CD4-positive, alpha-beta T cell treated with Interleukin-4 for 4 hours (primary cell): ENCODE measurements at places on chromosomes 6 and 20.

- no peak for DNase-seq
These were observed 24.6 kb downstream of the COL11A2 start for GRCh38 chr6:33167374-33168283.

DNA sequence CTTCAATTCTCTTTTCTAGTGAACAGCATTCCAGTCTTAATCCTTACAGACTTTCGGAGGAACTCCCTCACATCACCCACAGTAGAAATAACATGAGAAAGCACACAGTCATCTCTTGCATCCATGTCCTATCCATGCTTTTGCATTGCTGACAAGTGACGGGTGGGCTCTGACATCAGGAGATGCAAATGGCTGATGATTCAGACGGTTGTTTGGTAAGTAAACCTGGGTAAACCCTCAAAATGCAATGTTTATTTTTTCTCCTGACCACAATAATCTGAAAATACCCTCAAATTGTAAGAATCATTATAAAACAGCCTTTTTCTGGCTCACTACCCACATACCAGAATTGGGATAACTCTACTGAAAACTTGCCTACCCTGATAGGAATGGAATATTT, 792.0 kb downstream of the MAFB start:
- DNase-seq: no peak

- DNase-seq: no peak
These were observed 334.6 kb downstream of the ESR1 start for GRCh38 chr6:152142105-152142504.

GRCh38 chr20:16624106-16624505, 50.9 kb upstream of the KIF16B start:
- DNase-seq: no peak

GRCh38 chr20:1945660-1946059, 48.2 kb downstream of the PDYN start:
- DNase-seq: no peak

GRCh38 chr6:1801401-1801800, 191.7 kb downstream of the FOXC1 start:
- no peak for DNase-seq

- no peak for DNase-seq
These were observed 6.3 kb downstream of the PPP1R14C start for GRCh38 chr6:150149146-150149545.

DNA sequence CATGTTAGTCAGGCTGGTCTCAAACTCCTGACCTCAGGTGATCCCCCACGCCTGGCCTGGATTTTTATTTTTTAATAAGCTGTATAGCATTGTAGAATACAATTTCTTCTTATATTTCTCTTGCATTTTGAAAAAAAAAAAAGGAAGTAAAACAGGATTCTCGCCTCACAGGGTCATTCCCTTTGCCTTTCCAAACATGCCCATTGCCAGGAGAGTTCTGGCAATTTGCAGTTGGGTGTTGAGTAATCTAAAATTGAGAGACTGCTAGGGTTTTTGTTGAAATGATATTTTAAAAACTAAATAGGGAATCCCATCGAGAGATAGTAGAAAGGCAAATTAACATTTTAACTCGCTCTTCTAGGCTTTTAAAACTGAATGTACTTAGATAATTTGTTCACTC, 196.1 kb downstream of the JARID2 start:
- DNase-seq: no peak

GRCh38 chr20:44576297-44576696, 6.1 kb upstream of the PKIG start:
- no peak for DNase-seq

- DNase-seq: no peak
These were observed 90.2 kb upstream of the CDH4 start for GRCh38 chr20:61161726-61162390.

GRCh38 chr20:32315399-32315798, 37.9 kb downstream of the KIF3B start:
- DNase-seq: no peak

DNA sequence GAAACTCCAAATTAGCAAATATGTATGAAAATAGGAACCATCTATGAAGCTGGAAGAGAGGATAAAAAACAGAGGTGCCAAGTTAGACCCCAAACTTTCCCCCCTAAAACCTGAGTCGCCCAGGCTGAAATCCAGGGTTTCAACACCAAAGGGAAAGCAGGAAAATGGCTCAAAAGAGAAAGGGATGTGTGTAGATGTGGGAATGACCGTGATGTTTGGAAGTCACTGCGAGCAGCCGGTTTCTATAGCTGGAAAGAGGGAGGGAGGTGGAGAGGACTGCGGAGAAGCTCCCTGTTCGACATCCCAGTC, 4.5 kb downstream of the RING1 start:
- no peak for DNase-seq

- DNase-seq: no peak
These were observed 930.1 kb upstream of the MAN1A1 start for GRCh38 chr6:120279466-120280167.

DNA sequence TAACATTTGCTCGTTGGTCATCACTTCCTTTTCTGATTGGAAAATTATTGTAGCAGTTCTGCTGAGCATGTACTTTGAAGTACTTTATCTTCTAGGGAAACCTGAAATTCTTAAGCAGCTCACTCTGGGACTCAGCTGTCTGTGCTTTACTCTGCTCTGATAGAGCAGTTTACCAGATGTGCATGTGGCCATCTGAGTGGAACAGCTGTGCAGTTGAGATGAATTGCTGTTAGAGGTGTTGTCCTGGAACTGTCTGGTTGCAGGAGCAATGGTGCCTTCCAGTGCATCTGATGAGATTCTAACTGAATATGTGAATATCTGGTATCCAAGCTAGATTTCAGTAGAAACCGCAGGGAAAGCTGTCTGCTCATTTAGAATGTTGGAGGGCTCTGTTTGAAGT, 27.2 kb downstream of the PANK2 start:
- DNase-seq: no peak

GRCh38 chr20:48070991-48071652, 285.8 kb upstream of the SULF2 start:
- DNase-seq: no peak

DNA sequence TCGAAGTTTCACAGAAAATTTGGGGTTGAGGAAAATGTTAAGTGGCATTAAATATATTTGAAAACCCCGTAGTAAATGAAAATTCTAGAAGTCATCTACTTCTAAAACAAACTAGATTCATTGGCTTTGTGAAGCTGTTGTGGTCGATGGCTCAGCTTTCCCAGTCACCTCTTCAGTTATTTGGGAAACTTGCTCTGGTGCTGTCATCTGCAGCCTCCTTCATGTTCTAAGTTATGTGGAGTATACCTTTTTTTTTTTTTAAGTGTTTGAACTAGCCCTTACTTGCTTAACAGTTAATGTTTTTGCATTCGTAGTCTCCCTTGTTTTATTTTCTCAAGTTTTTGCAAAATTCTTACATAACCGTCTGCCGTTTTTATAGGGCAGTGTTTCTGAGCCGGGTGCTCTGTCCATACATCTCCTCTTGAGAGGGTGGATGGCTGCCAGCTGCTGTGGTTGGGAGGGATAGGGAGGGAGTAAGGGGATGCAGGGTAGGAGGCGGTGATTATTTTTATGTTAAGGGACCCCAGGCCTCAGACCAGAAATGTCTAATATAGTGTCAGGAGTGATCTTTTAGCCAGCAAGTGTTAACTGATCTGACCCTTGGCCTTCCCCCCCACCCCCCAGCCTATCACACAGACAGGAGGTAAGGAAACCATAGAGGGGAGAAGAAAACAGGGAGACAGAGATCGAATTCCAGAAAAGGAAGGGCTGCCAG, 7.1 kb downstream of the RREB1 start:
- DNase-seq: no peak

DNA sequence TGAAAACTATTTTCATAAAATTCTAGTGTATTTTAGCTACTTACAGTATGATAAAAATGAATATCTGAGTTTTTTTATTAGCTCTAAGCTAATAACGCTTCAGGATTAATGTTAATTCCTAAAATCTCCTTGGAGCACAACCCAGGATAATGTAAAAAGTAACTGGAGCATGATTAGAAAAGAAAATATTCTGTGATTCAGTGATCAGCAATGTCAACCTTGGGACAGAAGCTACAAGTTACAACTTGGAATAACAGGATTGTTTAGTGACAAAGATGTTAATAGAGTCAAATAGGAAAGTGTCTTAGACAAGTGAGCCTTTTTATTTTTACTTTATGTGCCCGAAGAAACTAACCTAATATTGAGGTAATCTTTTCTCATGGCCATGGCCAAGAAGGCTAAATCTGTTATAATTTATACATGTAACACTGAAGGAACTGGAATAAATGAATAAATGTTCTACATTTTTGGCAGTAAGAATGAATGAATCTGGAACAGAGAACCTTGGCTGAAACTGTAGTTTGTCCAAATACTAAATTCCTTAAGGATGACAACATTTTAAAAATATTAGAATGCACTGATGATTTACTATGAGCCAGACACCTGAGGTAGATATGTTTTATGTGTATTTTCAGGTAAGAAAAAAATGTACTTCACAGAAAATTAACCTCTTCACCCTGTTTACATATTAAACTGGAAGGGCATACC, 994.0 kb downstream of the GRIK2 start:
- no peak for DNase-seq

DNA sequence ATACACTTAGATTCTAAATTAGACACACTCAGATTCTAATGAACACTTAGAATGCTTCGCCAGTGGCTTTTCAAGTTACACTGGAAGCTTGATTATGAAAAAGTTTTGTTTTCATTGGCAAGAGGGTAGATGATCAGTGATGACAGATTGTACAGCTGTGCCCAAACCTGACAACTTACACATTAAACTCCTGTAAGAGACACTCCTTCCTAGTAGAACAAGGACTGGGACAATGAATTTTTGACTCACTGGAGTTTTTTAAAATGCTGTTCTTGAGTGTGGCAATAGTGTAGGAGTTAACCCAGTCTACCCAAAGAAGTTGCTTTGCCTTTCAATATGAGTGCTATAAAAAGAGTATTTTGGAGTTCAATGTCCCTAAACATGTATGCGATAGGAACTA, 140.8 kb downstream of the SLC16A10 start:
- no peak for DNase-seq

DNA sequence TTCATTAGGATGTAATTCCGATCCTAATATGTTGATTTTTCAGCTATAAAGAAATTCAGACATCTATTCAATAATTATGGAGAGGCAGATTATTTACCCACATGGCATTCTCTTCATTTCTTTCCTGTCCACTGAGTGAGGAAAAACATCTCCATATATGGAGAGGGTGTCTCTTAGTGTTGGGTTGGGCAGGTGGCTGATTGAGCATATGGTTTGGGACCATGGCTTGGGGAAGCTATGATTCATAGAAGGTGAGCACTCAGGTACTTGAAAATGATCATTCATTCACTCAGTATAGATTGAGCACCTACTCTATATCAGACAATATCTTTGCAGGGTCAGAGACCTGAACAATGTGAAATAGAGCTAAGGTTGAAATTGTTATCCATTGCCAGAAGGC, 41.3 kb upstream of the IL20RA start:
- no peak for DNase-seq

GRCh38 chr20:37523911-37524700, 3.1 kb downstream of the NNAT start:
- no peak for DNase-seq

DNA sequence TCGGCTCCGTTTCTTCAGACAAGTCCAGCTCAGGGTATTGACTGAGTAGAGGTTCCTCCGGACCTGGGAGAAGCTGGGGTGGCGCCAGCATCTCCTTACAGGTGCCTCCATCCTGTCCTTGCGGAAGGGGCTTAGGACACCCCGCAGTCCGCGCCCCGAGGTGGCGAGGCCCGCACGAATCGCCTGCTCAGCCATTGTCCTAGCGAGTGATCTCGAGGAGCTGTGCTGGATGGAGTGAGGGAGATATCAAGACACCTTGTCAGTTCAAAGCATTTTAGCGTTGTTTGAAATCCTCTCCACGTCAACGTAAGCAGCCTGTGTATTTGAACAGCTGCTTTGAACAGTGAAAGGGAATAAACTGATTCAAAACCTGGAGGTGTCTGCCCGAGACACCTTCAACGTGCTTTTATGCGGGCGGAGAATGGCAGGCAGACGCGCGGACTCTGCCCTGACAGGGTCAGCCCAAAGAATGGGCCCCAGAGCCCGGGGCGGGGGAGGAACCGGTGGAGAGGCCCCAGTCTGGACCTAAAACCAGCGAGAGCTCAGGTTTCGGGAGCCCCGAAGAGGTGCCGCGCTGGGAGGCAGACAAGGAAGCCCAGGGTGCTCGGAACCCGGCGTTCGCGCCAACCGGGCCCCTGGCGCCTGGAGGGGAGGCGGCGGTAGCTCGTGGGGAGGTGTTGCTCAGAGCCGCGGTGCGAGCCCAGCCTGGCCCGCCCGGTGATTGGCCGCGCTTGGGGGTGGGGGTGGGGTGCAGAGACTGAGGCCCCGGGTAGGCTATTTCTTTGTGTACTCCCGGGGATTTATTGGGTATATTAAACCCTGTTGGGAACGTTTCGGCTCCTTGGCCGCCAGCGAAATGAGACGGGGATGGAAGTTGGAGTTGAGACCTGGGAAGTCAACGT, 3.1 kb upstream of the POU3F2 start:
- DNase-seq: no peak

DNA sequence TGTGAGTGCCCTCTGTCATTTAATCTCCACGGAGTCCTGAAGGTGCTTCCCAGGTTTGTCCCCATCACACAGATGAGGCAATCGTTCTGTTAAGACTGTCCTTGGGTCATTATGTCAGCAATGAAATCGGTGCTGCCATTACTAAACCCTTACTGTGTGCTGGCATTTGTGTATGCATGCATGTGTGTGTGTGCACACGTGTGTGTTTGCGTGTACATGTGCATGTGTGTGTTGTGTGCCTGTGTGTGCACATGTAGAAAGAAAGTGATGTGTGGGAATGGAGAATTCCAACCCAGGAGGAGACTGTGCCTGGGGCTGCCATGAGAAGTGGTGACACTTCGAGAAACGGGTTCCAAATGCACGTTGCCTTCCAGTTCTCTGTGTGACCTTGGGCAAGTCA, 110.3 kb downstream of the CDH26 start:
- no peak for DNase-seq

GRCh38 chr6:79713701-79714322, 82.7 kb downstream of the SH3BGRL2 start:
- peak; percentile 36 for DNase-seq
